ENCODE measurements at places on chromosomes 2 and 18.

- no peak for DNase-seq
These were observed 90.4 kb upstream of the SLC35G4 start for GRCh38 chr18:11518788-11519685.

DNA sequence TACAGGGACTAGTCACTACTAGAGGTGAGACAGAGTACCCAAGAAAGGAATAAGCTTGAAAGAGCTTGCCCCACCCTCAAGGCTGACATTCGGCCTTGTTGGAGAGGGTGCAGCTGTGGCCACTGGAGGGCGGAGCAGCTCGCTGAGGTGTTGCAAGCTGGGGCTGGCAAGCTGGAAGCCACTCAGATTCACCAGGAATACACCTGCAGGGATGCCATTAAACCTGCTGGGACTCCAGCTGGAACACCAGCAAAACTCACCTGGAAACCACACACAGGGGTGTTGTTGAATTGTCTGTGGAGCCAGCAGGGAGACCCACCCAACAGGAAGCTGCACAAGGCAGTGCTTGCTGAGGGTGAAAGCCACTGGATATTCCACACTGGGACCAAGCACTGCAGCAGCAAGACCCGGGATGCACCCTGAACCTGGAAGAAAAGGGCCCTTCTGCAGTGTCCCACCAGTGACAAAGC lies 26.1 kb downstream of the KCTD18 start:
- no peak for DNase-seq

- DNase-seq = peak; percentile 59
These were observed 185.1 kb downstream of the MYO3B start for GRCh38 chr2:170362871-170363631.

DNA sequence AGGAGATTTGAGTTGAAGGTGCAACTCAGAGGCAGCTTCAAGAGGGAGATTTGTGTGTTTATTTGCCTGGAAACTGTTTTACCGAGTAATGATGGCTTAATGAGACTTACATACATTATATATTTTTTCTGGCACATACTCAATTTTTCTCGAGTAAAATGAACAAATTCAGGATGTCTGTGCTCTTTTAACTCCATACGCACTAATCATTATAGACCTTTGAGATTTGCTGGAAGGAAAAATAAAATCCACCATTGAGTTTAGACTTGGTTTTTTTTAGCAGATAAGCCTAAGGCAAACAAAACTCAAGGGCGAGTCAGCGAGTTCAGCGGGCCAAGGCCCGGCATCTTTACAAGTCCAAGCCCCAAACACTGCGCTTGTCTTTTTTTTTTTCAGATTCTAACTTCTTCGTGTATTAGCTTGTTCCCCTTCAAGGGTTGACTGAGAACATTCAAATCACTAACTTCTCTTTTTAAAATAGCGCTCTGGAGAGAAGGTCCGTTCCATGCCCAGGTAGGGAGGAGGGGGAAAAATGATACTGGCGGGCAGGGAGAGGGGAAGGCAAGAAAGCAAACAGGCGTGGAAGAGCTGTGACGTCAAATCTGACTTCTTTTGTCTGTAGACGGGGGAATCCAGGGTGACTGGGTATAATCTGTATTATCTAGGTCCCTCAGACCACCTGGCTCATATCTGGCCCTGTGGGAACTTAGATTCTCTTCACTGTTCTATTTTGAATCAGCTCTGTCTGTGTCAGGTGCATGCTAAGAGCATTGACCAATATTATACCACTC lies 72.7 kb upstream of the MAP3K20 start:
- DNase-seq = no peak

- no peak for DNase-seq
These were observed 23.4 kb downstream of the MTX2 start for GRCh38 chr2:176292608-176293007.

DNA sequence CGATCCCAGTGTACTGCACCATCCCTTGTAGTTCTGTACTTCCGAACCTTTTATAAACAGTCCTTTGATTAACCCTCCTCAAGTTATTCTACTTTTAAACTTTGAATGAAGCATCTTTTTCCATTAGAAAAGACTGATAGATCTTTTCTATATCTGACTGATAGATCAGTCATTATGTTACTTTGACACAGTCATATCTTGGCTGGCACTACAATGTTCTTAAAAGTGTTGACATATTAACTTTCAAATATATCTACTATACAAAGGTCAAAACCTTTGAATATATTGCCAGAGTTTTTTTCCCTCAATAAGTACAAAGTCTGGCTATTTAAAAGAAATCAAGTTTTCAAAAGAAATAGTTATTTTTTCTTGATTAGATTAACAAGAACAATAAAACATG lies 35.4 kb upstream of the NABP1 start:
- no peak for DNase-seq

DNA sequence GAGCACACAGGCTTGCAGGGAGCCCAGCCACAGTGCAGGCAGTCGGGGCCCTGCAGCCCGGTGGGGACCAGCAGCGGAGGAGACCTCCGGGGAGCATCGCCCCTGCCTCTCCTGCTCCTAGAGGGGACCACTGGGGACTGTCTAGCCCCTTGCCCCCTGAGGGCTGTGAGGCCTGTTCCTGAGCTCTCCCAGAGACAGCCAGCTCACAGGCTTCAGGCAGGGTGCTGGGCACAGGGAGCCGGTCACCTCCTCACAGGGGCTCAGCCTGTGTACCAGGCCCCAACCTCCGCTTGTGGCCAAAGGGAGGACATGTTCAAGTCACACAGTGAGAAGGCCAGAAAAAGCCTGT lies 3.5 kb upstream of the NMUR1 start:
- DNase-seq = no peak

- no peak for DNase-seq
These were observed 227.6 kb upstream of the SMIM21 start for GRCh38 chr18:75654851-75655751.

- no peak for DNase-seq
These were observed 124.8 kb downstream of the PXDN start for GRCh38 chr2:1619556-1619955.

- DNase-seq = no peak
These were observed 79.7 kb upstream of the TRIB2 start for GRCh38 chr2:12636837-12637581.

- DNase-seq = no peak
These were observed 116.5 kb upstream of the SPATS2L start for GRCh38 chr2:200189964-200190363.

- no peak for DNase-seq
These were observed 49.2 kb downstream of the SLC4A3 start for GRCh38 chr2:219676586-219676985.

- DNase-seq = no peak
These were observed 64.8 kb upstream of the ID2 start for GRCh38 chr2:8617048-8617447.

DNA sequence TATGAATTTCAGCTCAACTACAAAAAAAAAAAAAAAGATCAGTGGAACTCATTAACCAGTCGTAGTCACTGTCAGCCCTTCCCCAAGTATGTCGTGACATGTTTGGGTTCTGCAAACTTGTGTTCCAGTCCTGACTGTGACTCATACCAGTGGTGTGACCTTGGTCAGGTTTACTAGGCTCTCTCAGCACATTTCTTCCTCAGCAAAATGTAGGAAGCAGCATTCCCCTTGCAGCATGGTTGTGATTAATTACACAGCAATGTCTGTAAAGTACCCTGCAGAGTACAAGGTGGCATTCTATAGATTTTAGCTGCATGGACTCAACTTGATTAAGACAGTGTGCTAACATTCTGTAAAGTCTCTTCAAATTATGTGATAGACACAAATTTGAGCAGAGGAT lies 156.9 kb downstream of the LAMA1 start:
- DNase-seq = no peak

GRCh38 chr2:224966613-224967012 lies 75.7 kb downstream of the DOCK10 start:
- DNase-seq = no peak

DNA sequence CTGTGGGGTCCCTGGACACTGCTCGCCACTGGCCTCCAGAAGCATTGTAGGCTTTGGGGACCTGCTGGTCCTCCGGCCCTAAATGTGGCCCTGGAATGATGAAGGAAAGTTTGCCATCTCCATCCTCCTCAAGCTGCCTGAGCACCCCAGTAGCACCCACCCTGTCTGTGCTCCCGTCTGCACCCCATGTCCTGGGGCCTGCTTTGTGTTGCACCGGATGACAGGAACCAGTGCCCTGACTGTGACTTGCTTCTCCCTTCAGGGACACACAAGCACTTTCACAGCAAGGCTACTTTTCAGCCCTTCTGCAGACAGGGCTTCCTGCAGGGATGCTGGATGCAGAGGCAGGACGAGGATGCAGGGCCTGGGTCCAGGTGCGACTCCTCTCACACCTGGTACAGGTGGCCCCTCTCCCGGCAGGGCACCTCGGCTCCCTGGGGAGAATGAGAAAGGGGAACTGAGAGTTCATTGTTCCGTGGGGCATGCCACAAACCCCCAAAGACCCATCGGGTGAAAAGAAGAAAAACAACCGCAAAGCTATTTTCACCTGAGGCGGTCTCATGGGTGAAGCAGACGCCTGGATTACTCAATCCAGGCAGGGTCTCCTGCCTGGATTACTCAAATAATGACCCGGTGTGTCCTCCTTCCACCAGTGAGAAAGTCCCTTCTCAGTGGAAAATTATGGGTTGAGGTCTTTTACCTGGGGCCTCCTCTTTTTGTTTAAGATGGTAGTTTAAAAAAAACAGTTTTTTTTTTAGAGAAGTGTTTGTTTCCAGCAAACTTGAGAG lies 74.9 kb downstream of the LONRF2 start:
- no peak for DNase-seq

GRCh38 chr2:95061601-95062183 lies 36.2 kb downstream of the MAL start:
- no peak for DNase-seq

DNA sequence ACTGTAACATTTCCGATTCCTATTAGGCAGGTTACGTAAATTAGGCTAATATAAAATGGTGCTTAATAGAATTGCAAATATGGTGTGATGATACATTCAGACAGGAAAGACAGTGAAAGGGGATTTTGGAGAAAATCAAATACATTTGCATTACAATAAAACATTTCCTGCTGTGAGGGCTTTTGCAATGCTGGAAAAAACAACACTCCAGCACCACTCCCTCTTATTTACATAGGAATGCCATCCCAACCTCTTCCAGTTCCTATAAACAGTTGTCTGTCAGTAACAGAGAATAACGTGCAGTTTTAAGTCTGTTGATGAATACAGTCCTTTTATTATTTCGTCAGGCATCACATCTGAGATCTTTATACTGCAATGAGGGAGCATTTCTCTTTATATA lies 298.8 kb upstream of the FANCL start:
- no peak for DNase-seq

- no peak for DNase-seq
These were observed 11.9 kb upstream of the APCDD1 start for GRCh38 chr18:10442551-10442971.

DNA sequence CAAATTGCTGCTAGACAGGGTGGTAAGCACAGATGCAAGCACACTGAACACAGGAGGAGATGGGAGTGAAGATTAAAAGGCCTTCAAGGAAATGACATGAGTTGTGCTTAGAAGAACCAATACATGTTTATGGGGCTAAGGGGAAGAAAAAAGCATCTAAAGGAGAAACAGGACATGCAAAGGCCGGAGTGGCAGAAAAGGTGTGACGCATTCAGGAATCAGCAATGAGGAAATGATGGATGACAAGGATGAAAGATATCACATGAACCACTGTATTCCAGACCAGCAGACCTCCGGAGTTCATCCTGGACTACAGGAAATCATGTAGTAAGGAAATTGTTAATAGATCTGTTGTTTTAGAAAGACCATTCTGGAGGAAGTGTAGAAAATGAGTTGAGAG lies 42.8 kb downstream of the PPP4R1 start:
- no peak for DNase-seq

GRCh38 chr2:168666339-168666738 lies 136.1 kb upstream of the NOSTRIN start:
- DNase-seq = no peak

DNA sequence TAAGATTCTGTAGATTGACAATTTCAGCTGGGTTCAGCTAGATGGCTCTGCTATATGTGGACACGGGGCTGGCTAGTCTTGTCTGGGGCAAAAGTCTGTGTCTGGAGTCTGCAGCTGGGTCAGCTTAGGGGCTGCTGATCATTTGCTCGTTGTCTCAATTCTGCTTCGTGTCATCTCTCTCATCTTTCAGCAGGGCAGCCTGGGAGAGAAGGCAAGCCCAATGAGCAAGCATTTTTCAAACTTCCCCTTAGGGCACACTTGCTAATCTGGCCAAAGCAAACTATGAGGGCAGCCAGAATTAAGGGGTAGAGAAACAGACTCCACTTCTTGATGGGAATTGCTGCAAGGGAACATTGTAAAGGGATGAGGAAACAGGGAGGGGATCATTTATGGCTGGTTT lies 462.6 kb downstream of the SLC4A3 start:
- no peak for DNase-seq

DNA sequence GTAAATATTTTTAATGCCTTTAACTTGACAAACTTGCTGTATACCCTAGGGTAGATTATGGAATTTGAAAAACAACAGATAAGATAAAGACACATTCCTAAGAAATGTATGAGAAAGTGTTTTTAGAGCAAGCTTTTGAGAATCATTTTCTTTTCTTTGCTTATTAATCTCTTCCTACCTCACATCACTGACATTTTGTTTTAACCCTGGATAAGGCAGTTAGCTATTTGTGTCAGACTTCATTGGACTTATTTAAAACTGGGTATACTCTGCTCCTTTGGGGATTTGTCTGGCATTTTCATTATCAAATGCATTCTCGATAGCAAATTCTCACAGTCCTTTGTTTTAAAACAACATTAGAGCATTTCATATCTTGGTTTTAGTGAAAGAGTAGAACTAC lies 17.2 kb downstream of the EML4 start:
- no peak for DNase-seq

- no peak for DNase-seq
These were observed 643 bp downstream of the PLCL1 start for GRCh38 chr2:197804758-197805714.

DNA sequence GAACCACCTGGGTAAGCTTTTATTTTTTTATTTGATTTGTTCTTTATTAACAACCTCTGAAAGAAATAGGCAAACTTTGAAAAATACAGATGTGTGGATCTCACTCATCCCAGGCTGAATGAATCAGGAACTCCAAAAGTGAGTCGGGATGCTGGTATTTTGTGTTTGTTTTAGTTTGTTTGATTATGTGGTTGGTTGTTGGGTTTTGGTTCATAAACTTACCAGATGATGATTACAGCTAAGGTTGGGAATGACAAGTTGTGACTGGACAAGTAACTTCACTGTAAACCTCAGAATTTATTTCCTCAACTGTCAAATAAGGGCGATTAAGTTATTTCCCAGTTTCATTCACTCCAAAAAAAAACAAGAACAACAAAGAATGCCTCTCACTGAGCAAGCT lies 80.5 kb upstream of the KIF5C start:
- no peak for DNase-seq

- no peak for DNase-seq
These were observed 105.8 kb upstream of the SMAD2 start for GRCh38 chr18:48036226-48036625.

- DNase-seq = no peak
These were observed 15.1 kb downstream of the CYS1 start for GRCh38 chr2:10064932-10065772.

GRCh38 chr2:207479198-207479785 lies 50.5 kb upstream of the CREB1 start:
- DNase-seq = no peak

Data from NCI-H1436 treated with DMSO at 0.1 percent for 48 hours (cell line).